Hair follicular keratinocyte (primary cell): ENCODE measurements at places on chromosomes 7 and 10. TPM values are rescaled to one million over a fixed set of nuclear protein-coding genes. Genes with fewer than 3 reads are reported as not detected.

RHEB gene
- 71.8 and 90.1 TPM in 2 replicates for total RNA-seq

HEPACAM2 gene
- total RNA-seq, result not detected in 2 replicates

PHKG1 gene
- 0.08 TPM in 1 of 2 replicates, not detected in the other for total RNA-seq

CRTAC1 gene
- not detected in 2 replicates for total RNA-seq

OGA gene
- total RNA-seq, result 40.7 and 62.8 TPM in 2 replicates

UCN3 gene
- total RNA-seq, result not detected in 2 replicates

MALRD1 gene
- 0.08 and 0.16 TPM in 2 replicates for total RNA-seq

TMEM184A gene
- 0.34 and 0.39 TPM in 2 replicates for total RNA-seq

FAM131B gene
- total RNA-seq, result 0.08 and 0.19 TPM in 2 replicates

GPR85 gene
- total RNA-seq, result 0.34 TPM in 1 of 2 replicates, not detected in the other

MMD2 gene
- not detected in 2 replicates for total RNA-seq

GRB10 gene
- 10.6 and 21.6 TPM in 2 replicates for total RNA-seq

MEIG1 gene
- total RNA-seq, result 0.49 TPM in 1 of 2 replicates, not detected in the other
